ENCODE measurements at places on chromosomes 7 and 10.

- no peaks in the 10 kb centered on the region for H3K36me3 ChIP-seq
- no peak for DNase-seq
- peaks cover 7% of the 10 kb centered on the region for H3K27me3 ChIP-seq
- H3K27ac ChIP-seq = no peak overlapping the region
- H3K4me3 ChIP-seq = no peak overlapping the region
- H3K4me1 ChIP-seq = no peaks in the 10 kb centered on the region
These were observed 29.5 kb downstream of the CTNNA3 start for GRCh38 chr10:67666416-67667034.

DNA sequence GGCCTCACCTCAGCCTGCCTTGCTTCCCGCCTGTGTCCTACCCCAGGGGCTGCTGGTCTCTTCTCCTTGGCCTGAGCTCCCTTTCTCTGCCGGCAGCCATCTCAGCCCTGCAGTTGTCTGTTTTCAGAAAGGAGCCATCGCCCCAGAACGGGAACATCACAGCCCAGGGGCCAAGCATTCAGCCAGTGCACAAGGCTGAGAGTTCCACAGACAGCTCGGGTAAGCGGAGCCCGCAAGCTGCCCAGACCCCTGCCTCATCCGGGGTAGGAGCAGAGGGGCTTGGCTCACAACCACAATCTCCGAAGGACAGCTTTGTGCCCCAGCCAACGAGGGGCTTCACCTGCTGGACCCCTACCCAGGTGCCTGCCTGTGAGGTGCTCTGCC lies 5.3 kb upstream of the DEPP1 start:
- peaks cover 15% of the 10 kb centered on the region for H3K4me1 ChIP-seq
- DNase-seq = no peak
- peaks cover 9% of the 10 kb centered on the region for H3K27me3 ChIP-seq
- no peaks in the 10 kb centered on the region for H3K36me3 ChIP-seq

- no peak overlapping the region for H3K27ac ChIP-seq
- H3K4me1 ChIP-seq = no peaks in the 10 kb centered on the region
- DNase-seq = no peak
- no peaks in the 10 kb centered on the region for H3K36me3 ChIP-seq
- H3K4me3 ChIP-seq = no peak overlapping the region
These were observed 595.0 kb downstream of the ARL4A start for GRCh38 chr7:13282377-13282980.

DNA sequence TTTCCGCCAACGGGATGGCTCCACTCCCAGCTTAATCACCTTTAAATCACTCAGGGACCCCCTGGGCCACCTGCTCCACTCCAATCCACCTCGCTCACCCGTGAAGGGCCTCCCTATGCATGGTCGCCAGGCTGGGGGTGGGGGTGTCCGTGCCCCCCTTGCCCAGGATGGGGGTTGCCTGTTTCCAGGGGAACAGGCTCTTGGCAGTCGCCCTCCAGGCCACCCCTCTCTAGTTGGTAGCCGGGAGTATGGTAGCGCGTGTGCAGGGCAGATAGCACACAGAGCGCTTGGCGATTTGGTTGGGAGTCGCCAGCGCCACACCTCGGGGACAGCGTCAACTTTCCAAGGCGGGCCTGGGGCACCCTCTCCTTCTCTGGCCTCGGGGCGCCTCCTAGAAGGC lies 134.9 kb upstream of the ZNF92 start:
- DNase-seq = no peak
- peaks cover 2% of the 10 kb centered on the region for H3K4me1 ChIP-seq
- H3K4me3 ChIP-seq = no peak overlapping the region
- H3K27me3 ChIP-seq = peaks cover 19% of the 10 kb centered on the region

DNA sequence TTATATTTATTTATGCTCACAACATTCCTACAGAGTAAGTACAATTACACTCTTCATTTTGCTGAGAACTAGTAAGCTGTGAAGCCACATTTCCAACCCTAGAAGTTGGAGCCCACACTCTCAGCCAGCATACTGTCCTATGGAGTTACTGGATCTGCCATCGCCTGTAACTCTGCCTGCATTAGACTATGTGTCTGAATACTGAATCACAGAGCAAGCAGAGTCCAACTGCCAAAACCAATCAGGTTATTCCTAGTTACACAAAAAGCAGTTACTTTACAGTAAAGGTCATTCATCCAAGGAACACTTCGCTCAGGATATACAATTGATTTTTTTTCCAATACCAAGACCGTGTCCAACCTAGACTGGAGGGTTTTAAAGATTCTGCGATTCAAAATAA lies 21.5 kb downstream of the CTAGE6 start:
- H3K27me3 ChIP-seq = no peaks in the 10 kb centered on the region
- peaks cover 23% of the 10 kb centered on the region for H3K36me3 ChIP-seq
- H3K4me1 ChIP-seq = peaks cover 9% of the 10 kb centered on the region
- H3K4me3 ChIP-seq = no peak overlapping the region
- DNase-seq = no peak

DNA sequence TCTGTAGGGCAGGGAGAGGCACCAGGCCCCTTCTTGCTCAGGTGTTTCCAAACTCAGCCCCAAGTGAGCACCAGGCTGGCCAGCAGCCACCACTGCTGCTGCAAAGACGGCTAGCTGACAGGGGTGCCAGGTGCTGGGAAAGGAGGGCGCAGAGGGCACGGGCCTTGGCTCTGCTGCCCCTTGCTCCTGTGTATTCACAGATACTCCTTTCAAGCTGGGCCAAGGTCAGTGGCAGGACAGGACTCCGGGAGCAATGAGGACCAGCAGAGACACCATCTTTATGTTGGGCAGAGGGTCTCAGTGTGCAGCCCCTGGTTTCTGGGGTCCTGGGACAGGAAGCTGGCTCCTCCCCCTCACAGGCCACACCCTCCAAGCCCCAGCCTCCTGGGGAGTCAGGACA lies 110.1 kb downstream of the SMURF1 start:
- DNase-seq = no peak
- H3K27me3 ChIP-seq = no peaks in the 10 kb centered on the region
- H3K36me3 ChIP-seq = peaks cover 65% of the 10 kb centered on the region
- no peaks in the 10 kb centered on the region for H3K4me1 ChIP-seq

DNA sequence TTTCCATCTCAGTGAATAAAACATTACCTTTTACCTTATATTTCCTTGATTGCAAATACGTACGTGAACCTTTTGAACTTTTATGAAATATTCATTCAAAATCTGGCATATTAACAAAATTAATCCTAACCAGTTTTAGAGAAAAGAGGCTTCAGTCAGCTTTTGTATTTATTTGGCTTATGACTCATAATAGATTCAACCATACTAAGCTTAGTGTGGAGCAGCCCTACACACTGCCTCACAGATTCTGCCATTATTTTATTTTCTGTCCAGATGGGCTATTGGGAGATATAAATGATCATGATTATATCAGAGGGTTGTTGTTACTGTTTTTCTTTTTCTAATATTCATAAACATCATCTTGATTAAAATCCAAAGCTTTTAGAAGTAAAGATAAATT lies 325.5 kb downstream of the GPR37 start:
- H3K36me3 ChIP-seq = no peaks in the 10 kb centered on the region
- DNase-seq = no peak
- H3K4me1 ChIP-seq = no peaks in the 10 kb centered on the region

DNA sequence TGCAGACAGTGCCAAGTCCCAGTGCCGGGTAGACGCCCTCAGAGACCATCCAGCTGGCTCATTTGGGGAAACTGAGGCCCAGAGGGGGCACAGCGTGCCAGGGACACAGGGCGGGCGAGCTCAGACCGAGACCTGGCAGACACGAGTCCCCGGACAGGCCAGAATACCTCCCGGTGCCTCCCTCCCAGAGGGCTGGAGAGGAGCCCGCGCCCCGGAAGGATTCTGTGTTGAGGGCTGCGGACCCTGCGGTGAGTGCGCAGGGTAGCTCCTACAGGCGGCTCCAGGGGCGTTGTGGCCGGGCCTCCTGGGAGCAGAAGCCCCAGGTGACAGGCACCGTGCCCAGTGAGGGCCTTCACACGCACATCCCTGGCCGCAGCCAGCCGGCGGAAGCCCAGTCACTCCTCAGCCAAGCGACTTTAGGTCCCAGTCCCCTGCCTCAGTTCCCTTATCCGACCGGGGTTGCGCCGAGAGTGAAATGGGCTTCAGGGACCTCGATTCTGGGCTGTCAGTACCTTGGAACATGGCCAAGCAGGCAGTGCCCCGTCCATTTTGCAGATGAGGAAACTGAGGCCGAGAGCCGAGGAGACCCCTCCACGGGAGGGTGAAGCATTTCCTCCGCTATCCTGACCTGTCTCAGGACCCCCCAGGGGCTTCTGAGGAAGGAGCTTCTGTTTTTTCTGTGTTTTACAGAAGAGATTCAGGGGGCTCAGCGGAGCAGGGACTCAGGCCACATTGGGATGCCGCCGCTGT lies 73.6 kb downstream of the ELFN1 start:
- no peak overlapping the region for H3K27ac ChIP-seq
- DNase-seq = no peak
- no peak overlapping the region for H3K4me3 ChIP-seq
- no peaks in the 10 kb centered on the region for H3K27me3 ChIP-seq

GRCh38 chr7:100532165-100533022 lies 6.6 kb upstream of the AGFG2 start:
- peaks cover 6% of the 10 kb centered on the region for H3K4me1 ChIP-seq
- no peaks in the 10 kb centered on the region for H3K36me3 ChIP-seq
- H3K27me3 ChIP-seq = no peaks in the 10 kb centered on the region
- no peak overlapping the region for H3K4me3 ChIP-seq

- H3K27me3 ChIP-seq = no peaks in the 10 kb centered on the region
- H3K4me3 ChIP-seq = no peak overlapping the region
- H3K27ac ChIP-seq = no peak overlapping the region
- no peak for DNase-seq
- H3K36me3 ChIP-seq = no peaks in the 10 kb centered on the region
These were observed 48.0 kb downstream of the SEMA3C start for GRCh38 chr7:80870813-80871212.

- no peak overlapping the region for H3K27ac ChIP-seq
- H3K36me3 ChIP-seq = peaks cover 5% of the 10 kb centered on the region
- peaks cover 6% of the 10 kb centered on the region for H3K27me3 ChIP-seq
- no peak for DNase-seq
- H3K4me3 ChIP-seq = no peak overlapping the region
- no peaks in the 10 kb centered on the region for H3K4me1 ChIP-seq
These were observed 45.4 kb downstream of the NAMPT start for GRCh38 chr7:106239406-106239805.

DNA sequence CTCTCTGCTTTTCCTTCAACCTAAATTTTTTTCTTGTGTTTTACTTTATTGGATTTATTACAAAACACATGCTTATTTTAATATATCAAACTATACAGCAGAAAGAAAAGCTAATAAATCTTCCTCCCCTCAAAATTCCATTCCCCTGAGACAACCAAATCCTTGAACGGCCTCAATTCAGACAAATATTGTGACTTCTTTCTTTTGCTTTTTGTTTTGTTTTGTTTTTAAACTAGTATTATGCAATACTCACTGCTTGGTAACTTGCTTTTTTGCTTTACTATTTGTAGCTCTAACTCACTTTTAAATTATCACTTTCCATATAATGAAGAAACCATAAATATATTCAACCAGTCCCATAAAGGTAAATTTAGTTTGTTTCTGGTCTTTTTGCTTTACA lies 59.4 kb upstream of the CDK1 start:
- H3K27me3 ChIP-seq = peaks cover 5% of the 10 kb centered on the region
- H3K27ac ChIP-seq = no peak overlapping the region
- H3K4me1 ChIP-seq = peaks cover 14% of the 10 kb centered on the region

GRCh38 chr10:33249137-33249536 lies 85.3 kb downstream of the NRP1 start:
- H3K36me3 ChIP-seq = peaks cover 37% of the 10 kb centered on the region
- peaks cover 82% of the 10 kb centered on the region for H3K4me1 ChIP-seq
- H3K27ac ChIP-seq = peak overlapping the region; percentile 44

DNA sequence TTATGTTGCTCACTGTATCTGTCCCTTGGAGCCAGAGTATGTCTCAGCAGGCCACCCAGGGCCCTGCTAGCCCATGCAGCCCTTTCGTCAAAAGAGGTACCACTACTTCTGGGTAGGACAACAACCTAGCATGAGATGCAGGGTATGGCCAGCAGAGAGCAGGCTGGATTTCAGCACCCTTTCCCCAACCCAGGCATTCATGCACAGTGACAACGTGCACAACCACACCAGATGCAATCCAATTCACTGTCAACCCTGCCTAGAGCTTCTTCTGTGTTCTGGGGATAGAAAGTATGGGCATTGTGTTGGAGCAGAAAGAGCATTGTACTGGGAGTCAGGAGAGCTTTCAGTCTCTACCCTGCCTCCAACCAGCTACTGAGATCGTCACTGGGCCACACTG lies 37.9 kb downstream of the JAZF1 start:
- H3K27ac ChIP-seq = no peak overlapping the region
- peaks cover 27% of the 10 kb centered on the region for H3K27me3 ChIP-seq
- H3K4me3 ChIP-seq = no peak overlapping the region
- peaks cover 1% of the 10 kb centered on the region for H3K4me1 ChIP-seq
- no peak for DNase-seq
- H3K36me3 ChIP-seq = no peaks in the 10 kb centered on the region

DNA sequence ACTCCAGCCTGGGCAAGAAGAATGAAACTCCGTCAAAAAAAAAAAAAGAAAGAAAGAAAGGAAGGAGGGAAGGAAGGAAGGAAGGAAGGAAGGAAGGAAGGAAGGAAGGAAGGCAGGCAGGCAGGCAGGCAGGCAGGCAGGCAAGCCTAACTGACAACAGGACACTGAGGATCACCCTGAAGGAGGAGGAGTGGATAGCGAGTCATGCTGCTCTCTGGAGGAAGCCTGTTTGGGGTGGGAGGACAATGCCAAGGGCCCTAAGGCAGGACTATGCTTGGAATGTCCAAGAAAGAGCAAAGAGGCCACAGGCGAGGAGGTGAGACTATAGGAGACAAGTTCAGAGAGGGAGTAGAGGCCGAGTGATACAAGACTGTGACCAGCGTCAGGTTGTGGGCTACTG lies 107.0 kb upstream of the PARD3 start:
- H3K36me3 ChIP-seq = no peaks in the 10 kb centered on the region
- H3K27me3 ChIP-seq = no peaks in the 10 kb centered on the region
- DNase-seq = no peak
- no peak overlapping the region for H3K27ac ChIP-seq
- no peak overlapping the region for H3K4me3 ChIP-seq
- H3K4me1 ChIP-seq = no peaks in the 10 kb centered on the region

DNA sequence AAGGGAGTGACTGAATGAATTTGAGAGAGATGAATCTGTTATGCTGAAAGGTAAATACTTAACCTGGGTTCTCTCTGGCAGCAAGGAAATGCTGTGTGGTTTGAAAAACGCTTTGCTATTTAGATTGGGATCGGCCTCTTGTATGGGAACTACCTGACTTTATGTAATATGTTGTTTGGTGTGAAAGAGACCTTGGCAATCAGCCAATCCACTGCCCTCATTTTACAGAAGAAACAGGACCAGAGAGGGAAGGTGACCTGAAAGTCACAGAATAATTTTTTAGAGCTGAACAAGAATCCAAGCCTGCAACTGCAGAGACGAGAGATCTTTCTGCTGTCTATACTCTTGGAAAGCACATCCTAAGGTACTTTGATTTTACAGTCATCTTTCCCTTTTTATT lies 1.0 kb downstream of the BUD31 start:
- no peak overlapping the region for H3K27ac ChIP-seq
- no peak for DNase-seq
- peaks cover 23% of the 10 kb centered on the region for H3K4me1 ChIP-seq
- peaks cover 56% of the 10 kb centered on the region for H3K36me3 ChIP-seq

All from activated T-helper 2 cell treated with anti-CD3 and anti-CD28 coated beads, Interferon-gamma antibody, Interleukin-2, Interleukin-4, amounts not matched to agents 10 μg/mL and 5 μg/mL and 100 μg/mL, durations not matched to agents 14 hours and 24 hours and 36 hours (primary cell).